ENCODE measurements at places on chromosomes 4 and X.
A peak's percentile ranks its signal among the peaks of the same experiment; 100 is the strongest.

GRCh38 chr4:76892601-76893000 is 5.3 kb downstream of the SOWAHB start:
- DNase-seq = no peak

DNA sequence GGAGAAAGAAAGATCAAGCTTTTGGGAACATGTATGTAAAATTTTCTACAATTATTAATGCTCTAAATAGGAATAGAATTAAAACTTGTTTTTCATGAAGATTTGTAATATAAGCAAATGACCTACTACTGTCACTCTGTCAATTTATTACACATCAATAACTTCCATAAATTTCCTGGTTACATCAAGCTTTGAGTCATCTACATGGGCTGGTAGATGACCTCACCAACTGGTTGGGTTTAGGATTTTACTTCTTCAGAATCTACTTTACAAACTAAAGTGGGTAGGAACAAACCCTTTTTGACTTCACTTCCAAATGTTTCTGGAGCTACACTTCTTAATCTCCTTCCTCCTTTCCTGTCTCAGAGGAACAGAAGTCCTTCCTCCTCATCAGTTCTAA is 12.0 kb upstream of the LRAT start:
- DNase-seq = no peak

GRCh38 chr4:100314057-100314456 is 123.8 kb upstream of the DDIT4L start:
- no peak for DNase-seq

DNA sequence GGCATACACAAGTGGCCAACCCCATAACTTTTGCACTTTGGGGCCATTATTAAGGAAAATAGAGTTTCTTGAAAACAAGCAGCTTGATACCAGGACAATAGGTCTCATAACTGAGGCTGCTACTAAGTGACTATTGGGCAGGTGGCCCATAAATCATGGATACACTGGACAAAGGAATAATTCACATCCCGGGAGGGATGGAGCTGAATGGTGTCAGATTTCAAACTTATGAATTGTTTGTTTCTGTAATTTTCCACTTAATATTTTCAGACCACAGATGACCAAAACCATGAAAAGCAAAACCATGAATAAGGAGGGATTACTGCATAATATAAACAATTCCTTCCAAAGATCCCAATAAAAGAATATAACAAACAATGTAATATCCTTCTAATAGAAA is 114.4 kb downstream of the WDFY3 start:
- DNase-seq = no peak

DNA sequence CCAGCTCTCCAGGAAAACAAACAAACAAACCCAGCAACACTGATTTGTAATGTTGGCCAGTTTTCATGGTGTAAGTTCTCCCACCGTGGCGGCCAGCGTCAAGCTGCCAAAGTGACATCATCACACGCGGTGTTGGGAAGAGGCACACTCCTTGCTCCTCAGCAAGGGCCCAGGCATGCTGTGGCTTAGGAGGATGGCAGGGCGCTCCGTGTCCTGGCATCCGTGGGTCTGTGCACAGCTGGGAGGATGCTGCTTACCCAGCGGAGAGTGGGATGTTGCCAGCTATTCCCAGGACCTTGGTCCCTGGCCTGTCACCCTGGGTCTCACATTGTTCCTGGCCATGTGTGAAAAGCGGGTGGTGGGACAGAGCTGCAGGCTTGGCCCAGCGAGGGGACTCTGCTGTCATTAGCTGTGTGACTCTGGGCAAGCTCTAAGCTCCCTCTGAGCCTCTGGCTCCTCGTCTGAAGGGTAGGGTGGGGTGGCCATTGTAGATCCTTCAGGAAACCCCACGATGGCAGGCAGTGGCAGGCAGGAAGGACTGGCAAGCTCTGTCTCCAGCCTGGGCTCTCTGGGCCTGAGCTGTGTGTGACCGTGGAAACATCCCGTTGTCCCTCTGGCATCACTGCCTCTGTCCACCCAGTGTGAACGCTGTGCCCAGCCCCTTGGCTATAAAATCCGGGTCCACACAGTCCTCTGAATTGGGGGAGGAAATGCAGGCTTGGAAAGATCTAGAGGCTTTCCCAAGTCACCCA is 10.8 kb downstream of the PSAPL1 start:
- DNase-seq = no peak

DNA sequence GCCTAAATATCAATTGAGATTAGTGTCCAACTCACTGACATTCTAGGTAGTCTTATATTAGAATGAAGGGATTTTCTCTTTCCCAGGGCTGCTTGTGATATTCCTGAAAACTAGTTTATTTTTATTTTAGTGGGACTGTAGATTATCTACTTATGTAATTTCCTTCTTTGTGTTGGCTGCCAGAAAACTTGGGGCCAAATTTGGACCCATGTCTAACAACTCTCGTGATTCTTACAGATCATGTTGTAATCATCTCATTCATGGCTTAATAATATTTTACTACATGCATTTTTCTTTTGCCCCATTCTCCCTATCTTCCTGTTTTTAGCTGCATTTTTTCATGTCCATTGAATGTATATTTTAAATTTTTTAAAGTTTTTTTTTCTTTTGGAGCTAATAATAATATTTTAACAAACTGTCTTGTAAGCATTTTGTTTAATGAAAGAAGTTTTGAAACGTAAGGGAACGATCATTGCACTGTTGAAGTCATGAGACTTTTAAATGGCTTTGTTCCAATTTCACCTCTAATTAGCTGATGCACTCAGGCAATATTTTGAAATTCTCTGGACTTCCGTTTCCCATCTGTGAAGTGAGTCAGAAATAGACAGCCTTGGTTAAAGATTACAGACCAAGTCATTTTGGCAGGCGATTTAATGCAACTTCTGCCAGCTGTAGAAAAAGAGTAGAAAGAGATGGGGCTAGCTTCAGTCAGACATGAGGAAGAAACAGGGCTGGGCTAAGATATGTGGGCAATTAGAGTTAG is 14.3 kb upstream of the TDO2 start:
- peak; percentile 94 for DNase-seq

GRCh38 chrX:114774691-114775090 is 190.8 kb downstream of the HTR2C start:
- DNase-seq = no peak

- peak; percentile 28 for DNase-seq
Measured at GRCh38 chr4:40811956-40812355, 62.2 kb downstream of the NSUN7 start.

- DNase-seq = peak; percentile 0
Measured at GRCh38 chrX:35339796-35340195, 397.2 kb downstream of the FAM47B start.

DNA sequence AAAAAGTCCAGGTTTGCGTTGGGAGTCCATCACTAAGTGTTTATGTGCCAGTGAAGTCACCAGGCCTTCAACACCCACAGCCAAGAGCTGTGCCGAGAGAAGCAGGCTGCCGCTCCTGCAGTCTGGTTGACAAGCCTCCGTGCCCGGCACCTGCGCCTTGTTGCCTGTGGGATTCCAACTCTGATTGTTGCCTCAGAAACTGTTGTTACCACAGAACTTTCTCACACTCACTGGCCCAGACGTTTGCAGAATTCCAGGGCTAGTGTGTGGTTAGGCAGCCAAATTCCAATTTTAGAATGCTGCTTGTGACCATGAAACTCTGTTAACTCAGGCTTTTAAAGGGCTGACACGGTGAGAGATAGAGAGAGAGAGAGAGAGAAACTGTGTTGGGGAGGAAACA is 119.5 kb upstream of the LIMCH1 start:
- DNase-seq = peak; percentile 88

GRCh38 chr4:48268956-48269860 is at the start of gene TEC:
TEC (minus strand) TSS chr4:48269838; CDS start chr4:48228614, 41,224 bp downstream.
- DNase-seq = peak; percentile 64

GRCh38 chr4:2434420-2434819 is 15.7 kb downstream of the CFAP99 start:
- no peak for DNase-seq

DNA sequence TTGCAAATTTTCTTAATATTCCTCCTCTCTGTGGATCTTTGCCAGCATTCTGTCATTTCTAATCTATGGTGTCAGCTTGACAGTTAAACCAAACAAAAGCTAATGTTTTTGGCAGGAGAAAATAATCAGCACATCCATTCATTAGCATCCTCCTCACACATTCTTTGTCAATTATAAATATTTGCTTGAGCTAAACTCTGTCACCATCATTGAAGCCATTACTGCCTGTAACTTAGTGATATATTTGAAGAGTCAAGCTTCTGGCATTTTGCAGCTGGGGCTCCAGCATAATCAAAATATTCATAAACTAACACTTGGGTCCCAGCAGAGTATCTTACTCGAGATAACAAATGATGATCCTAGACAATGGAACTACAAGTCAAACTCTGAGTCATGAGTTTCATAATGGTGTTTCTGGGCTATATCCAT is 126.1 kb downstream of the EIF4E start:
- peak; percentile 21 for DNase-seq

- DNase-seq = no peak
Measured at GRCh38 chr4:73676136-73676535, 55.9 kb upstream of the RASSF6 start.

DNA sequence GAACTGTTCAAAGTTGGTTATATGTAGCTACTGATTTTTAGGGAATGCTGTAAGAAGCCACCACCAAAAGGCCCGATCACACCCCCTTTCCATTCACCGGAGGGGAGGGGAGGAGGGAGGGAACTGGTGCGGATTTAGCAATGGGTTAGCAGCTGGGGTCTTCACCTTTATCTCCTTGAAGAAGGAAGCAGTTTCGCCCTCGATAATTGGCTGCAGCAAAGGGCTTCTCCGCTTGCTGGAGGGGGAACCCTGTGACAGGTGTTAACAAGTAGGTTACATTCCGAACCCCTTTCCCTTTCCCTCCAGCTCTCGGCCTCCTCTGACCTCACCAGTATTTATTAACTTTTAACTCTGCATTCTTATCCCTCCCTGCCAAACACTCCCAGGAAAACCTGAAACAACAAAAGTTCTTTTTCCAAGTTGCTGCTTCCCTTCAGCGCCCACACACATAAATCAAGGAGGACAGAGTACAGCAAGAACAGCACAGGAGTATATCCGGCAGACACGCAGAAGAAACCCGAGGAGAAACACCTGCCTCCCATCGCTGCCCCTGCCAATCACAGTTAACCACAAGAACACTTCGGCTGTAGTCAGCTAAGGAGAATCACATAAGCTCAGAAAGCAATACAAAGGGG is 39.8 kb upstream of the NAP1L5 start:
- peak; percentile 17 for DNase-seq

GRCh38 chr4:1330761-1331590 is 16.0 kb upstream of the UVSSA start:
- DNase-seq = no peak

DNA sequence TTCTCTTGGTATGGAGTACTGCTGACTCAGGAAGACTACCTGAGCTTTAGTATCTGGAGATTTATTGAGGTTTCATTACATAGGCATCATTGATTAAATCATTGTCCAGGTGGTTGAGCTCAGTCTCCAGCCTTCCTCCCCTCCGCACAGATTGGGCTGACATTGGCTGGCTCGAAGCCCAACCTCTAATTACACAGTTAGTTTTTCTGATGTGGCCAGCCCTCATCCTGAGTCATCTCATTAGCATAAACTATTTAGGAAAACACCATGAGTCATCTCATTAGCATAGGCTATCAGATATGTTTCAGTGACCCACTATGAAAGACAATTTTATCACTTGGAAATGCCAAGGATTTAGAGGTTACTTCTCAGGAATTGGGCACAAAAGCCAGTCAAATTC is 93.9 kb upstream of the ANKRD50 start:
- peak; percentile 72 for DNase-seq
